ENCODE measurements at places on chromosomes 12 and 14.

- no peak for DNase-seq
Measured at GRCh38 chr12:113214895-113215400, 6.3 kb upstream of the TPCN1 start.

GRCh38 chr14:105864116-105864515 is 337.7 kb downstream of the TMEM121 start:
- DNase-seq: no peak

- no peak for DNase-seq
Measured at GRCh38 chr12:41903014-41903708, 241.5 kb downstream of the GXYLT1 start.

GRCh38 chr12:617304-617915 is 45.8 kb downstream of the NINJ2 start:
- no peak for DNase-seq

- DNase-seq: no peak
Measured at GRCh38 chr14:61153431-61153830, 127.7 kb downstream of the TMEM30B start.

GRCh38 chr12:6925239-6925539 is 2.6 kb upstream of the ATN1 start:
- no peak for DNase-seq

DNA sequence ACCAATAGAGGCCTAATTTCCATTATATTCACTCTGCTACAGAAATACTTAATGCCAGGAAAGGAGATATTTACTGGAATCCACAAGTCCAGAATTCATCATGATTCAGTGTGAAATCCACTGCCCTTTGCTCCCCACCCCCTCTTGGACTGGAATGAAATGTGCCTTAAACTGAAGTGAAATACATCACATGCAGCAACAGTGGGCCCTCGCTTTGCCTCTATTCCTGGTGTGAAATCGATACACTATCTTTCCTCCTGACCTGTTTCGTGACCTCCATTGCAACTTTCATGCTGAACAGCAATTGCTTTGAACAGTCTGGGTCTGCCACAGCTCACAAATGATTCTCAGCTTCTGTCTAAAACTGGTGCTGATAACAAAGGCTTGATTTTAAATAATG is 100.6 kb downstream of the NPAS3 start:
- no peak for DNase-seq

GRCh38 chr12:50200552-50201273 is 33.5 kb upstream of the CERS5 start:
- DNase-seq: no peak

DNA sequence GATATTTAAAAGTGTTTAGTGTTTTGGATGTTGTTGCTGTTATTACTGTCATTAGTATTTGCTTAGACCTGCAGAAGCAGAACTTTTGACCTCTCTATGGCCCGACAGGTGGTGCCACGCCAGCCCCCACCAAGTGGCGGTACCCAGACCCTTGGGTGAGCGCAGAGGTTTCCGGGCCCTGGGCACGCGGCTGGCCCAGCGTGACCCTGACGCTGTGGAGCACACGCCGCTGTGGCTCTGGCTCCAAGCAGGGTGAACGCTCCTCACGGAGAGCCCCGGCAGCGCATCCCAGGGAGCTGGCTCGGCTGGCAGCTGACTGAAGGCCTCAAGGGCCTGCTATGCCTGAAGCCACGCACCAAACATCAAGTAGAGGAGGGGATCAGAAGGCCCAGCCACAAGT is 22.6 kb downstream of the SLC25A47 start:
- DNase-seq: no peak

GRCh38 chr14:20327005-20327869 is 5.8 kb downstream of the CCNB1IP1 start:
- no peak for DNase-seq

GRCh38 chr12:4311776-4312175 is 9.2 kb upstream of the TIGAR start:
- DNase-seq: no peak

GRCh38 chr14:59265808-59266207 is 77.3 kb downstream of the DAAM1 start:
- DNase-seq: no peak

DNA sequence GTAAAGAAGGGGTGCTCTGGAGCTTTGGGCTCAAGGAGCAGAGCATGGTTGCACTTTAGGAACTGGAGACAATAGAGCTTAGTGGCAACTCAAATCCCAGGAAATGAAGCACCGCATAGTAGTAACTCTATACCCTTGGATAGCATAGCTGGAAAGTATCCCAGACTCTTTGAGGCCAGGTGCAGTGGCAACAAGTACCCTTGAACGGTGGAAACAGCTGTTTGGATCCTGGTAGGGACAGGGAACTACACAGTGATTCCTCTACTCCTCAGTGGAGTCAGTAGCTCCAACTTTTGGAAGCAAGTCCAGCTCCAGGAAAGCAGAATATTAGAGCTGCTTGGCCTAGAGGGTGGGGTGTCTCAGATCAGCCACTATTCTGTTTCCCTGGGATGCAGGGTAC is 129.0 kb upstream of the WSCD2 start:
- no peak for DNase-seq

GRCh38 chr12:83074358-83074894 is 387.7 kb downstream of the TMTC2 start:
- no peak for DNase-seq

GRCh38 chr14:101875727-101876554 is 88.4 kb upstream of the DYNC1H1 start:
- no peak for DNase-seq

DNA sequence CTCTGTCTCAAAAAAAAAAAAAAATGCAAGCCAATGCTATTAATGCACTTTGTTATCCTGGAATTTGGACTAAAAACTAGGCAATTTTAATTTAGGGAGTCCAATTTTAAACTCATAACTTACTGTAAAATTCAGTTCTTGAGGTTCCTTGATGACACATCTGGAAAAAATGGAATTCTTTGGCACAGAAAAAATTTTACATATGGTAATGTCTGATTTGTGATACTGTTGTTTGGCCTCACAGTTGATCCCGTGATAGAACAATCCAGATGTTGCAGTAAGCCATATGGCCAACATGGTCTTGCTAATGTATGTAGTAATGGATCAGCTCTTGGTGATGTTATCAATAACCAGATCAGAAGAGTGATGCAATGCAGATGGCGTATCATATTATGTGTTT is 1089.8 kb downstream of the FLRT2 start:
- no peak for DNase-seq

DNA sequence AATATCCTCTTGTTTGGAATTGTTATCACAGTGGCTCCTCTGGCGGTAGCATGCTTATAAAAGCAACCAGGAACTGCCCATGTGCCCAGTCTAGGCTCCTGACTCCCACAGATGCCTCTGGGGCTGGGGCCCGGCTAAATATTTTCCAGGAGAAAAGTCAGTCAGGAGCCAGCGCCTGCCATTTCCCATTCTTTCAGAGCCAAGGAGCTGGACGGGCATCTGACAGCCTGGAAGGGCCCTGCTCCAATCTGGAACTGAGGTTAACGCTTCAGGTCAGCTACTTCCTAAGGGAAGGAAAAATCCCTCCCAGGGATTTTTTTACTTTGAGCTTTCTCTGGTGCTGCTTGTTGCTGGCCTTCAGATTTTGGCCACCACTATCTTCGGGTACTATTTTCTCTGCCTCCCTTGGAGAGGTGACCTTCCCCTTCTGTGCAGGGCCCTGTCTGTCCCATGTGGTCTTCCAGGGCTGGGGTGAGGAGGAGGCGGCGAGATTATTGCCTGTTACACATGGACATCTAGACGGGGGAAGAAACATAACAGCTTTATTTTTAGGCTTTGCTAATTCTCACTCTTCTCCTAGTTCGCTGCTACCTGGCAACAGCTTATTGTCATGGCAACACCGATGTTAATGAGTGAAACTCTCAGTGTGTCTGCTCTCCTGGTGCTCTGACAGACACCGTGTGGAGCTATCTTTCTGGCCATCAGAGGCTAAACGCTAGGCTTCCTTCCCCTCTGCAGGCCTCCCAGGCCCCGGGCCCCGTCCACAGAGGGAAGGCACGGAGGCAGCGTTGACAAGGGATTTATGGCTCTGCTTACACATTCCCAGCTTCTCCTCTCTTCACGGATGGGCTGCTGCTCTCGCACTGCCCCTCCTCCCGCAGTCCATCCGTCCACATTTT is 160.4 kb downstream of the CACNA1C start:
- no peak for DNase-seq

- no peak for DNase-seq
Measured at GRCh38 chr14:59465316-59466135, at the start of gene GPR135. Gene GPR135, minus strand, starts transcription at chr14:59465380. Its CDS starts 154 bp downstream, at chr14:59465226.

DNA sequence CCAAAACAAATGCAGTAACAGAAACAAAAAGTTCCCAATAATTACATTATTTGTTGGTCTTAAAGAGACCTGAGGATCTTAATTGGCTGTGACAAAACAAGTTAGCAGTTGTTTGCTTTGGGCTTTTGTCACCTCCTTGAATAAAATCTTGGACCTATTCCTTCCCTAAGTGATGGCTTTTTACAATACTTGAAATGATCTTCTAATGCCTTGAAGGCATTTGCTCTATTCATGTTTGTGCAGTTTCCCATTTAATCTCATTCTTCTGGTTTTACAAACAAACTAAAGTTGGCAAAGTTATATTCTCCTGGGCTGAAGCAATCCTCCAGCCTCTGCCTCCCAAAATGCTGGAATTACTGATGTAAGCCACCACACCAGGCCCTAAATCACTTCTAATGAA is 98.8 kb downstream of the OSBPL8 start:
- DNase-seq: no peak

GRCh38 chr14:22071006-22071405 is 397.4 kb upstream of the OR4E1 start:
- DNase-seq: peak; percentile 14

GRCh38 chr12:15179672-15180071 is 41.5 kb downstream of the RERG start:
- no peak for DNase-seq

DNA sequence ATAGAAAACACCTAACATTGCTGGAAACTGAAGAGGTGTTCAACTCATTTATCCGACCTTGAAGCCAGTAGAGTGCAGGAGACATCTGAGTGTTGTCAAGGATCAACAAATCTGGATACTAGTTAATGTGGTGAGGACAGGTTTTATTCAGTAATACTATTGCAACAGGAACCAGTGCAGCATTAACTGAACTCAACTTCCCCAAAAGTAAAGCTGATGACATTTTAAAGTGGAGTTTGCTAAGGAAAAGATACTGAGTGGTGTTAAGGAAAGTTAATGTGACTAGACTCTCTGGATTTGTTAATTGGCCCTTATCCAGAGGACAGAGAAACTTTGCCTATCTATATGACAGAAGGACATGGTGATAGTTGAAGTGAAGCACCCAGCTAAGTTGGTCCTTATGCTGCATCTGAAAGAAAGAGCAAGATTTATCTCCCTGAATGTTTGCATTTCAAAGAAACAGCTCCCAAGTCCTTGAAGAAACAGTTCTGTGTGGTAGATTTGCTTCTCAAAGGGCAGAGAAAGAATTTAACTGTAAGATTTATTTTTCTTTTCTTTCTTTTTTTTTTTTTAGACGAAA is 1.2 kb upstream of the CLEC7A start:
- no peak for DNase-seq

DNA sequence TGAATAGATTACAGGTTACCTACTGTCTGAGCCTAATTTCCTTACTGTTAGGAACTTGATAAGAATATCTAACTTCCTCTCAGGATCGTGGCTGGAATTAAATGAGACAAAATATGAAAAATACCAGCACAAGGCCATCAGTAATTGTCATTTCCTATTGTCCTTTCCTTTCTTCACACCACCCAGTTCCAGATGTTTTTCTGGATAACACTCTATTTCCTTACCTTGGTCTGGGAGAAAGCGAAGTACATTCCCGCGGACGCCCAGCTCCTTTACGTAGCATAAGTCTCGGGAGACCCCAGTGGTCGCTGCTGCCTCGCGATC is 376 bp downstream of the GDF3 start:
- no peak for DNase-seq

DNA sequence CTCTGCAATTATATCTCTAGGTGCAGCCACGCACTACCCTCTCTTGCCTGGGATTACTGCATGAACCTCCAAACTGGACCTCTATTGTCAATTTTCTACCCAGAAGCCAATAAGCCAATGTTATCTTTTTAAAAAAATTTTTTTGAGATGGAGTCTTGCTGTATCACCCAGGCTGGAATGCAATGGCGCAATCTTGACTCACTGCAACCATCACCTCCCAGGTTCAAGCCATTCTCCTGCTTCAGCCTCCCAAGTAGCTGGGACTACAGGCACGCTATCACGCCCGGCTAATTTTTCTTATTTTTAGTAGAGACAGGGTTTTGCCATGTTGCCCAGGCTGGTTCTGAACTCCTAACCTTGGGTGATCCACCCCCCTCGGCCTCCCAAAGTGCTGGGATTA is 11.2 kb upstream of the PXN start:
- no peak for DNase-seq

DNA sequence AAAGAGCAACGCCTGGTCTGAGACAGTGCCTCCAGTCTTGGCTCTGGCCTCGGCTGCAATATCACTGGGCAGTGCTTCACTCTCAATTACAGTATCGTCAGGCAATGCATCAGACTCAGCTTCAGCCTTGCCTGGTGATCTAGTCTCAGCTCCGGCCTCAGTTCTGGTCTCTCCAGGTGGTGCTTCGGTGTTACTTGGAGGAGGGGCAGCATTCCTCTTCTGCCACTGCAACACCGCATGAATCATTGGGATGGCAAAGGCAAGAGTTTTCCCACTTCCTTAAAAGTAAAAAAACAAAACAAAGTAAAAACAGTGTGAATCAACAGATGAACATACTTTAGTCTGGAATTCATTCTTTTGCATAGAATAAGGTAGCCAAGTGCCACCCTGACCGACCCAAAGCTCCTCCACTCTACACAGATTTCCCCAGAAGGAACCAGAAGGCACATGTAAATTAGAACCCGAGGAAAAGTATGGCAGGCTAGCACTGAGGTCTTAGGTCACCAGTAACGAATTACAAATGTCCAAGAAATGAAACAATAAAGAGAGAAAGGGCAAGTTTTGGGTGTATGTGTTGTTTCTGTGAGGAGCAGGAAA is 18.6 kb downstream of the DDX24 start:
- DNase-seq: no peak

DNA sequence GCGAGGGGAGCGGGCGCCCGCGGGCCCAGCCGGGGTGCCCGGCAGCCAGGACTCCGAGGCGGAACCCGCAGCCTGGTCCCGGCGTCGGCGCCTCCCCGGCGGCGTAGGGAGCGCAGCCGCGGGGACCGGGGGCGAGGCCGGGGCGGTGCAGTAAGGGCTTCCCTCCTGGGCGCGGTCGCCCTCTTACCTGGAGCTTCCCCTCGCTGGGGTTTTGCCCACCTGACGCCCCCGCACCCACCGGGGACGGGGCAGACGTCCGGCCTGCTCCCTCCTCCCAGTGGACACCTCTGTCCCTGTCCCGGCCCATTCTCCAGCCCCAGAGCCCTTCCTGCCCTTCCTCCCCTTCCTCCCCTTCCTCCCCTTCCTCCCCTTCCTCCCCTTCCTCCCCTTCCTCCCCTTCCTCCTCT is 413 bp upstream of the TUBA1C start:
- DNase-seq: peak; percentile 28

- no peak for DNase-seq
Measured at GRCh38 chr12:8156845-8157244, at the start of gene ZNF705A. Gene ZNF705A, plus strand, starts transcription at chr12:8157015. Its CDS starts 15,611 bp downstream, at chr12:8172626.

DNA sequence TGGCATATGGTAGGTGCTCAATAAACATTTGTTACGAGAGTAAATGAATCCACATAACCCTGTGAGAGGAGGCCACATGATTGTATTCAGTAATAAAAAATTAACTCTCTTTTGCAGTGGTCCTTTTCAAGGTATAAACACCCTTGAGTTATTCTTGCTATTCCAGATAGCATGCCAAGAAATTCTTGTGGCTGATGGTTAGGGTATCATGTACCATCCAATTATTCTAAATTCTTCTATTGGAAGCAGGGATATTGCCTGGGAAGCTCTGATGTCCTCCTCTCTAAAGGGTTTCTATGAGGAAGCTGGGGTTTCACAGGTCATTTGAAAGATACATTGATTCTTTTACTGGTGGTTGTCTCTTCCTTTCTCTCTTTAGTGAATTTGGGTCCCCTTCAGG is 10.1 kb downstream of the AKAP6 start:
- no peak for DNase-seq
